Activated CD4-positive, alpha-beta T cell treated with anti-CD3 and anti-CD28 coated beads, Interleukin-2, amount 50 U/mL, for 16 hours (primary cell): ENCODE measurements at places on chromosomes 7 and 10.

DNA sequence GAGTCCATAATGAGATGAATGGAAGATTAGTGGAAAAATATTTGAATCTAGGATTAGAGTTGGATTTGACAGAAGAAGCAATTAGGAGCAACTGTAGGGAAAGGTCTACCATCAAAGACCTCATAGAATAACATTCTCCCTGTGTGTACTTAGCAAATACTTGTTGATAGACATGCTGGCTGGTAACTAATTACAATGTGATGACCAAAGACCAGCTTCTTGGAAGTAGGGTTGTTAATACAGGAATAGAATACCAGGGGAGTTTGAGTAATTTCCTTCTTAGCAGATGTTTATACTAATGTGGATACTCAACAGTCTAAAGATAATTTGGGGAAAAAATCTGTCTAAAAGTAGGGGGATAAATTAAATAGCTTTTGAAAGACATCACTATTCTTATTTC, 357.5 kb upstream of the BMPER start:
- DNase-seq: no peak

DNA sequence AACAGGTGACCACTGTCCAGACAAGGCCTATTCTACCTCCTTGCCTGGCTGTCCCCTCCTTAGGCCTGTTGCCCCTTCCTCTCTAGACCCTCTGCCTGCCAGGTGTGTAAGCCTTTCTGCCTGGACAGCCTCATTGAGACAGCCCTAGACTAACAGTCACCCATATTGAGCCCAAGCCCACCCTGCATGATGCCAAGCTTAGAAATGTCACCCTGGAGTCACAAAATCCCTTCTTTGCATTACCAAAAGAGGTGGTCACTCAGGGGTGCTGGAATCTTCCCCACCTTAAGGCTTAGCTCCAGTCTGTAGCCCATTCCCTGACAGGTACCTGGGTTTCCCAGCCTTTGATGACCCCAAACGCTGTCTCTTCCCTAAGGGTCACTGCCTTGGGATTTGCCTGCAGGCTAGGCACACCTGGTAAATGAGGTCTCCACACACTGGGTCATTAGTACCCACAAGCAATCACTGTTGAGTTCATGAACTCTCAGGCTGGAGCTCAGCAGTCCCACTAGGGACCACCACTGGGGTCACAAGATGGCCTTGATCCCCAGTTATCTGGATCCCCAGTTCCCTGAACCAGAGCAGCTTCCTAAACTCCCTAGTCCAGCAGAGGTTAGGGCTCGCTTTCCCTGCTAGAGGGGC, 54.9 kb upstream of the CAMK2B start:
- DNase-seq: no peak

DNA sequence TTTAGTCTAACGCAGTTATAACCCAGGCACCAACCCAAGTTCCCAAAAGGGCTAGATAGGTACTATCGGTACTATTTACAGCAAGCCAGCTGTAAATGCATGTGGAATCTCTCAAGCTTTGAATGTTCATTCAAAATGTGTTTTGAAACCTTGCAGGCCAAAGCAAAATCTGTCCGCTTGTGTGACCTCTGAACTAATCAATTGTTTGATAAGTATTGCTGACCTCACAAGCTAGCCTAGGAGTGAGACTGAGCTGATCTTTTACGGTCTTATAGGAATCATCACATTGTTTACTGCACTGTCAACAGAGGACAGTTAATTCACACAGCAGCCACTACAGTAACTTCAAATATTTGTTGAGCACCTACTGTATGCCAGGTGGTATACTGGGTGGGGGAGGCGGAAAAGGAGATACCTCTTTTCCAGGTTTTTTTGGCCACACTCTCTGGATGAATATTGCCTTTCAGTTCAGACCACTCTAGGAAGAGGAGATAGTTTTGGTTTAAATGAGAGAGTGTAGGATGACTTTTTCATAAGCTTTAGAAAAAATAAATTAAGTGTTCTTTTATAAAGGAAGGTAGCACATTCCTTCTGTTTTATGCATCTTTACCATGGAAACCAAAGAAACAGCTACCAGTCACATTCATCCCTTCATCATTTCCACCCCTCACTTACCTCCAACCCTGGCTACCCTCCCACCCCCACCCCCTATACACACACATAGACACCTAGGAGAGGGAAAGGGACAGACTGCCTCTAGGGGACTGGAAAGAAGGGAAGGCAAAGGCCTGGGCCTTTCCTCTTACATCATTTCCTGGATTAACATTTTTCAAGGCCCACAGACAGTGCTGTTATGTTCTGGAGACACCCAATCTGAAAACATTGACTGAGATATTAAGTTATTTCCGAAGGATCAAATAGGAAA, 2.4 kb downstream of the PAPSS2 start:
- no peak for DNase-seq

GRCh38 chr7:31316876-31317275, 23.6 kb downstream of the NEUROD6 start:
- DNase-seq: no peak

DNA sequence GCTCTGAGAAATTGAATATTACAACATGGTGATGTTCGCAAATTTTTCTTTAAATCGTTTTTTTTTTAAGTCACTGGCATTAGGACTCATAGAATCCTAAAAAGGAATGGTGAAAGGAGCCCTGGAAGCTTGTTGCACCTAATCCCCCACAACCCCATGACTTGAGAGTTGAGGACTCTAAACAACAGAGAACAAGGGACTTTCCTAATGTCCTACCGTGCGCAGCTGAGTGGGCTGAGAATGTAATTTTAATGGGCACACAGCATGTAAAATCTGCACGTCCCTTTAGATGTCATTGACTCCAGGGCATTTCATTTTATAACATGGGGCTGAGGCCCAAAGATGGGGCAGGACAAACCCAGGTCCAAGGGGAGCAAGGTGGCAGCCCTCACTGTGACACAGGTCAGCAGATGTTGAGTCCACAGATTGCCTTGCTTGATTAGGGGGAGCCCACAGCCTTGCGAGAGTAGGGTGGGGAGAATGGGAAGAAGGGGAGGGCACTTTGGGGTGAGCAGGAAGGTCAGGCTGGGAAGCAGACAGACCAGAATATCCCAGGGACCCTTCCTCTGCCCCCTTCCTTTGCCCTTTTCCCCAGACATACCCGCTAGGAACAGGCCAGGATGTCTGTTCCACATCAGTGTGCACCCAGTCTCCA, 208.4 kb upstream of the ZMIZ1 start:
- no peak for DNase-seq

DNA sequence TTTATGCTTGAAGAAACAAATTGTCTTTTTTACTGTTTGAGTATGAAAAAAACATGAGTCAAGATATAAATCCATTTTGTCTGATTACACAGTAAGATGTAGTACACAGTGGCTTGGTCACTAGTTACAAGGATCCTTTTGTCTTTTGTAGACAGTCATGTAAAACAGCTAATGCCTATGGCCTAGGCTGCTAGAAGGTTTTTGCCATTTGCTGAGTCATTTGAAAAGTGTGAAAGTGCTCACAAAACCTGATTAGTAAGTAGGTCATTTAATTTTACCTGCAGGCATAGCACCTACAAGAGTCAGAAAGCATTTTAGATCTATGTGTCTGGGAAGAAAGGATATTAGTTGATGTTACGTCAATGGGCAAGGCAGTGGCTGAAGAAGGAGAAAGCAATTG, 819.4 kb downstream of the MAGI2 start:
- no peak for DNase-seq

- DNase-seq: peak; percentile 90
These were observed 598 bp downstream of the MMS19 start for GRCh38 chr10:97497572-97498075.

- no peak for DNase-seq
These were observed 94.3 kb upstream of the SDK1 start for GRCh38 chr7:3206771-3207191.

DNA sequence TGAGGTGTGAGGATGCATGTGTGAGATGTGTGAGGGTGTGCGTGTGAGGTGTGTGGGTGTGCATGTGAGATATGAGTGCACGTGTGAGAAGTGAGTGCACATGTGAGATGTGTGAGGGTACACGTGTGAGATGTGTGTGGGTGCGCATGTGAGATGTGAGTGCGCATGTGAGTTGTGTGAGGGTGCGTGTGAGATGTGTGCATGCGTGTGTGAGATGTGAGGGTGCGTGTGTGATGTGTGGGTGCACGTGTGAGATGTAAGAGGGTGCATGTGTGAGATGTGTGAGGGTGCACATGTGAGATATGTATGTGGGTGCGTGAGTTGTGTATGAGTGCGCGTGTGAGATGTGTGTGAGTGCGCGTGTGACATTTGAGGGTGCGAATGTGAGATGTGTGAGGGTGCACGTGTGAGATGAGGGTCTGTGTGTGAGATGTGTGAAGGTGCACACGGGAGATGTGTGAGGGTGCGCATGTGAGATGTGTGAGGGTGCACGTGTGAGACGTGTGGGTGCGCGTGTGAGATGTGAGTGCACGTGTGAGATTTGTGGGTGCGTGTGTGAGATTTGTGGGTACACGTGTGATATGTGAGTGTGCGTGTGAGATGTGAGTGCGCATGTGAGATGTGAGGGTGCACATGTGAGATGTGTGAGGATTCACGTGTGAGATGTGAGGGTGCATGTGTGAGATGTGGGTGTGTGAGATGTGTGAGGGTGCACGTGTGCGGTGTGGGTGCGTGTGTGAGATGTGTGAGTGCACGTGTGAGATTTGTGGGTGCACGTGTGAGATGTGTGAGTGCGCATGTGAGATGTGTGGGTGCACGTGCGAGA, 30.5 kb downstream of the PPIF start:
- DNase-seq: no peak

GRCh38 chr7:44376429-44377133, 51.2 kb upstream of the CAMK2B start:
- DNase-seq: no peak
